ENCODE measurements at places on chromosomes 16 and 17.

GRCh38 chr17:13002761-13003453 is 14.9 kb downstream of the ELAC2 start:
- no peak for DNase-seq

DNA sequence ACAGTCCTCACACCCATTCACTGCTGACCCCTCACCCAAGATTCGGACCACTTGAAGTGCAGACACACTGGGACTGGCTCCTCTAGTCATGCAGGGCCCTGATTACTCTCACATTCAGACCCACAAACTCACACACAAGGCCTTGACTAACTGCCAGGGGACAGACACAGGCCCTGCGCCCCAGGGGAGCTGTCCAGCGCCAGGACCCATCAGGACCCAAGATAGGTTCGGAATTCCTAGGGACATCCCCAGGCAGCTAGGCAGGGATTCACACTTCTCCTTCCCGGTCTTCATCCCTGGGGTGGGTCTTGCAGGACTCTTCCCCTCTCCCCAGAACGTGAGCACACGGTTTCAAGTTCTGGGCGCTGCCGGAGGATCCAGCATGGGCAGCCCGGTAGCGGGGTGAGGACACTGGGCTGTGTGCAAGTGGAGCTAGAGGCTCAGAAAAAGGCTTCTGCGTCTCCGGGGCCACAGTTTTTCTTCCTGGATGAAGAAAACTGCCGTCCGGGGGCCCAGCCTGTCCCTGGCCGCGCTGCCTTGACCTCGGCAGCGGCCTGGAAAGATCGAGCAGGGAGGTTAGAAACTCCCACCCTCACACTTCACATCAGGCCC is 1.6 kb downstream of the SEZ6 start:
- no peak for DNase-seq

- DNase-seq: no peak
Observed at GRCh38 chr17:55334285-55334684, 69.5 kb downstream of the HLF start.

GRCh38 chr17:42531455-42532354 is 4.3 kb upstream of the NAGLU start:
- DNase-seq: no peak

GRCh38 chr17:4986951-4987766 is at the start of gene CAMTA2:
TSS of gene CAMTA2 (minus strand) at chr17:4987675. CDS start at chr17:4986222, 1,453 bp downstream.
- DNase-seq: peak; percentile 7

DNA sequence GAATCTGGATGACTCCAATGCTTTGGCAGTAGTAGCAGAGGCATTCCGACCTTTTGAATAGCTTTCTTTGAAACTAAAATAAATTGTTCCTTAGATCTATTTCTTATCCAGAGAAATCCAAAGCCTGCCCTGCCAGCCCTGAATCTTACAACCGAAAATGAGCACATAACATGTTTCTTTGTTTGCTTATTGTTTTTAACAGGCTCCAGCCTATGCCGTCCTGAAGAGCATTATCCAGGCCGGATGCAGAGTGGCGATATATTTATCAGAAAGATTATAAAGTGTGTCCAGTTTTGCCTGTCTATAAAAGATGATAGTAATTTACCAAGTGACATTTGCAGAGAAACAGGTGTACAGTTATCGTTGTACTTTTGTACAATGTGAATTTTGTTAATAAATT is 10.5 kb downstream of the COQ7 start:
- DNase-seq: no peak

DNA sequence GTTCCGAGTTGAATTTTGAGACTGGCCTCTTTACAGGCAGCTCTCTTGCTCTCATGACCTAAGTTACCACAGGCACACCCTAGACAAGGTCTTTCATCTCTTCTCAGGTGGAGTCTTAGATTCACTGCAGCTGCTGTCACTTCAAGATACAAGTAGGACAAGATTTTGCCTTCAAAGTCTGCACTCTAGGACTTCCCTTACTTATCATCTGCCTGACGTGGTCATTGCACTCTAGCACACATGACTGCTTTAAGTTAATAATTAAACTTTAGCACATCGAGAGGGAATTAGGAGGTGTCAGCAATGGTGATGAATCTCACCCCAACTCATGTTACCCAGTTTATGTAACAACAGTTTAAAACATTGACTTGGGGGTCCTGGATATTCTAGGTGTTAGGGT is 25.6 kb downstream of the RNF135 start:
- DNase-seq: no peak

GRCh38 chr17:8142887-8143580 is 9.2 kb downstream of the PER1 start:
- DNase-seq: no peak

DNA sequence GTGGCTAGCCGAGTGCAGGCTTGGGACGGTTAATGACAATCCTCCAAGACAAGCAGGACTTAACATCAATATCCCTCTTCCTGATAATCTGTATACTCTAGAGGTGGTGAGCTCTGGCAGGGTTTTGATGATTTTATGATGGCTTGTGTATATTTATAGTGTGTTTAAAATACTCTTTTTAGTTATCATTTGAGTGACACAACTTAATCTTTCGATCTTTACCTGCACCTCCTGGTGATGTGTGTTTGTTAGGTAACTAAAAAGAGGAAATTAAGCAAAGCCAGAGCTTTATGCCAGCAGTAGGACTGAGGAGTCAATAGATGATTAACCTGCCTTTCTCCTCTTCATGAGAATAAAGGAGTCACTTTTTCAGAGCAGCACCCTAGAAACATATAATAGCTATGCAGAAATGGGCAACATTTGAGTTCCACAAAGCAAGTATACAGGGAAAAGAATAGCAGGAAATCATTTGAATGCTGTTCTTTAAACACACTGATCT is 210.5 kb downstream of the IRX3 start:
- DNase-seq: no peak

- no peak for DNase-seq
Observed at GRCh38 chr17:56313201-56313600, 159.9 kb downstream of the ANKFN1 start.

- DNase-seq: no peak
Observed at GRCh38 chr17:82317394-82318168, at the start of gene CD7. TSS of gene CD7 (minus strand) at chr17:82317608. CDS start at chr17:82317495, 113 bp downstream.

DNA sequence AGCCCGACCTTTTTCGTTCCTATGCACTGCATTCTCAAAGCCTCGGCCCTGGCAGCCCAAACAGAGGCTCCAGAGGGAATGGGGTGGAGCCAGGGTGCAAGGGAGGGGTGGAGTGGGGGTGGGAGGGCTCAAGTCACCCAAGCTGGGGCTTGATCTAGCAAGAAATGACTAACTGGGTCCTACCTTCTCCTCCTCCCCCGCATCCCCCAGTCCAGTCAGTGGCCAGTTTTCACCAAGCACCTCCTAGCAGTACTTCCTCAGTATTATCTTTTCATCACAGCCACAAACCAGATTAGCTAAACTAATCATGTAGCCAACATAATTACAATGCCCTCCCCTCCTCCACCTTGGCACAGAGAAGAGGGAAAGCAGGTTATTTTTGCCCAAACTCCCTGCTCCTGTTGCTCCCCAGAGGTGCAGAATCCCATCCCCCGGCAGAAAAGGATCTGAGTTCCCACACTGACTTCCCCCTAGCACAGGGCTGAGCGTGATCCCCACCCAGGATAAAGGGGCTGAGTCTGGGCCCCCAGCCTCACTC is 2.2 kb downstream of the JUP start:
- DNase-seq: no peak

DNA sequence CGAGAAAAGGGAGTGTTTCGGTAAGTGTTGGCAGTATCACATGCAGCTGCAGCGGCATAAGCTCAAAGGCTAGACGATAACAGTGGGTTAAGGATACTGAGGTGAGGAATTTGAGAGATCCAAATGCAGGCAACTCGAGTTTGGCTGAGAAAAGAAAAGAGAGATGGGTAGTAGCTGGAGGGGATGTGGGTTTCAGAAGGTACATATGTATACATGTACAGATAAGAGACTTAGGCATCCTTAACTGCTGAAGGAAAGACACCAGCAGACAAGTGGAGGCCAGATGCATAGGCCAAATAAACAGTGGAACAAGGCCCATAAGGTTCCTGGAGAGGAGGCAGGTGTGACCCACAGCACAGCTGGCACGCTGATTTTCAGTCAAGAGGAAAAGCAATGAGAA is 86.6 kb upstream of the NETO2 start:
- DNase-seq: no peak

- DNase-seq: no peak
Observed at GRCh38 chr17:82902972-82903874, 63.4 kb upstream of the ZNF750 start.

GRCh38 chr17:67500261-67500660 is 123.2 kb downstream of the PITPNC1 start:
- DNase-seq: no peak

GRCh38 chr16:67430504-67430976 is 381 bp upstream of the HSD11B2 start:
- no peak for DNase-seq

GRCh38 chr16:89159066-89159849 is 12.3 kb upstream of the CDH15 start:
- no peak for DNase-seq

DNA sequence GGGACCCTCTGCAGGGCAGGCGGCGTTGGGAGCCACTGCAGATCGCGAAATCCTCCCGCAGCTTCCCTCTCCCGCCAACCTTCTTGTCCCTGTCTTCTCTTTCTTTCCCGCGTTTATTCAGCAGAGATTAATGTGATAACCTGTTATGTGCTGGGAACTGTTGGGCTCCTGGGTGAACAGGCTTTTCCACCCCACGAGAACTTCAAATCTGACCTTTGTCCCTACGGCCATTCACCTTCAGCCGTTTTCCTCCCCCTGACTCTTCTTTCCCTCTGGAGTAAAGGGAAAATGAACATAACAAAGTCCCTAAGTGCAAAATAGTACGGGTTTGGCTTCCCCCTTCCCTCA is 15.2 kb upstream of the KPNA2 start:
- no peak for DNase-seq

DNA sequence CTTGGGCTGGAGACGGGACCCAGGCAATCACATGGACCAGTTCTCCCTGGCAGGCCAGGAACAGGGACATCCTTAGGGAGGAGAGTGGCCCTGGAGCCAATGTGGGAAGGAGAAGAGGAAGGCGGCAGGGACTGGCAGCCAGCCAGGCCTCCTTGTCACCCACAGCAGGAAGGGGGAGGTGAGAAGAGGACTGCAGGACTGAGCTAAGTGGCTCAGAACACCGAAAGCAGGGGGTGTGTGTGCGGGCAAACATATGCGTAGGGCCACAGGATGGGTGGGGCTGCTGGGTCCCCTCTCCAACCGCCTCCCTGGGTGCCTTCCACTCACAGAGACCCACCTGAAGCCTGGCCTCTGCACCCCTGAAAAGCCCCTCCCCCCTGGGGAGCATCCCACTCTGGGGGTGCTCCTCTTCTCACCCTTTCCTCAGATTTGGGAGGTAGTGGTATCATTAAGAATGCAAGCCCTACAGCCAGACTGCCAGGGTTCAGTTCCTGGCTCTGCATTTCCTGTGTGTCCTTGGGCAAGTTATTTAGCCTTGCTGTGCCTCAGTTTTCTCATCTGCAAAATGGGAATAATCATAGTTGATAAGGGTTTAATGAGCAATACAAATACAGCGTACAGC is 8.1 kb downstream of the PNMT start:
- peak; percentile 20 for DNase-seq

GRCh38 chr16:68921637-68922036 is 78.3 kb downstream of the TANGO6 start:
- DNase-seq: no peak

DNA sequence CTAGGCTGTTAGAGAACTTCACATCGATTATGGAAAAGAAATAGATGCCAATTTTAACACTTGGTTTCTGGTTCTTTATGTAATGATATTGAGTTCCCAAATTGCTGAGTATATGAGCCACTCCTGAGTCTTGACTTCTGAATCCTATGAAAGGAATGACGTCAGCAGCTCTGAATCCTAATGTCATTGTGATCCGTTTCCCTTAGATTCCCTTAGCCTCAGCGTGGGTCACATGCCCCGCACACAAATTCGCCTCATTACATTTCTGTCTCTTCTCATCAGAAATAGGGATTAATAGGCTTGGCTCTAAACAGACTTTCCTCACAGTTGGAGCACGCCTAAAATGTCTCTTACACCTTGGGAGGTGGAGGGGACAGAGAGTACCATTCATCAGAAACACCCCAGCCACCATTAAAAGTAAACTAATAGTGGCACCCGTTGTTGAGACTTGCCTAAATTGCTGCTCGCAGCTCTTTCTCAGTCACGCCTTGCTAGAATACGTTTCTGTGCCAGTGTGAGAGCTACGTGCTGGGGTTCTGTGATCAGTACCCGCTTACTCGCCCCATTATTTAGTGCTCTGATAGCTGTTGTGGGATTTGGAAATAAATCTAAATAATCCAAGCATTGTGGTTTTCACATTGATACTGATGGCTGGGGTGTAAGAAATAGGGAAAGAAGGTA is 7.1 kb downstream of the MRM3 start:
- DNase-seq: no peak

DNA sequence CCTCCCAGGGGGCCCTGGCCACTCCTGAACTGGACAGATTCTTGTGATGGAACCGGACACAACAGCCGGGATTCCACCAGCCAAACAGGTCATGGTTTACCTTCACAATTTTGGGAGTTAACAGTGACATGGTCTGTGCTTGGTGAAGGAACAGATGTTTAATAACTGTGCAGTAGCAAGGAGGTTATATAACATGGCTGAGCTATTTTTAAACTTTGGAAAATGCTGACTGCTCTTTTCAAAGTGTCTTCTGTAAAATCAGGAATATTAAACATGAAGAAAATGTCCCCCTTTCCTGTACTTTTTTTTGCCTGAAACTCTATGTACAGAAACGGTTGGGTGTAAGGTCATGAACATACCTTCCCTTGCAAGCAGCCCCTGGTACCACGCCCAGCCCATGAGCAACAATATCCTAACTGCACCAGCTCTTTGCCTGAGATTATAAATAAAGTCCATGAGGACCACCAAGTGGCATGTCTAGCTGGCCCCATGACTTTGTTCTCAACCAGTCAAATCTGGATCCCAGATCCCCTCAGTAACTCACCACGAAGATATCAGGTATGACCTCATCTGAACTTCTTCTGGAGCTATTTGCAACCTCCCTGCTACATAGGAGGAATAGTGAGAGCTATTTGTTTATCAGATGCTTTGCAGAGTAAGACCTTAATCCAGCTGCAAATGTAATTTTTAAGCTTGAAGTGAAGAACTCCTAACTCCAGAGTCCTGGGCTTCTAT is 249.1 kb downstream of the GRIN2A start:
- DNase-seq: no peak

DNA sequence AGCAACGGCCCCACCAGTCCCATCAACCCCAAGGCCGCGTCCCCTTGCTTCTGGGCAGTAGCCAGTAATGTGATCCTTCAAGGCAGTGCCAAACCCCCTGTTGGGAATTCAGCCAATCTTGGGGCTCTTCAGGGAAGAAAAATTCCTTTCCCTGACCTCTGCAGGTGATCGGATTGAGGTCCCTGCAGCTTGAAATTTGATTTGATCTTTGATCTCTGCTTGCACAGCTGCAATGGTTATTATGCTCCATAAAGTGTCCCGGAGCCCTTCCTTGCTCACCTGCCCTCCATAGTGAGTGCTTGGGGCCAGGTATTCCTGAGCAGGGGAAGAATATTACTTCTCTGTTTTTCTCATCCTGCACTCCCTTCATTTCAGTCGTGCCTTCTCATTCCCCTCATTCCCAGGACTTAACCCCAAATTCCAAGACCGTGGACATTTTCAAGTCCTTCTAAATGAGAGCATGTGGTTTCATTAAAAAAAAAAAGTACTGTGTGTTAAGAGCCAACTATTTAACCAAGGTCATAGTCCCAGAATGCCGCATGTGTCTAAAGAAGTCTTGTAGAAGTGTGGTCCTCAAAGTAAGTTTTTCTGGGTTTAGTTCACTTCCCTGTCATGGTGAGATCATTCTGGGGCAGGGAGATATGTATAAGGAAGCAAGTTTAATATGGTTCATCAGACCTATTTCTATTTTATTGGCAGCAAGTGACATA is 56.3 kb downstream of the SOX9 start:
- DNase-seq: no peak
